T-helper 9 cell (primary cell): ENCODE measurements at places on chromosomes 1 and 21.

- DNase-seq = no peak
Observed at GRCh38 chr1:240169188-240169587, 77.5 kb downstream of the FMN2 start.

DNA sequence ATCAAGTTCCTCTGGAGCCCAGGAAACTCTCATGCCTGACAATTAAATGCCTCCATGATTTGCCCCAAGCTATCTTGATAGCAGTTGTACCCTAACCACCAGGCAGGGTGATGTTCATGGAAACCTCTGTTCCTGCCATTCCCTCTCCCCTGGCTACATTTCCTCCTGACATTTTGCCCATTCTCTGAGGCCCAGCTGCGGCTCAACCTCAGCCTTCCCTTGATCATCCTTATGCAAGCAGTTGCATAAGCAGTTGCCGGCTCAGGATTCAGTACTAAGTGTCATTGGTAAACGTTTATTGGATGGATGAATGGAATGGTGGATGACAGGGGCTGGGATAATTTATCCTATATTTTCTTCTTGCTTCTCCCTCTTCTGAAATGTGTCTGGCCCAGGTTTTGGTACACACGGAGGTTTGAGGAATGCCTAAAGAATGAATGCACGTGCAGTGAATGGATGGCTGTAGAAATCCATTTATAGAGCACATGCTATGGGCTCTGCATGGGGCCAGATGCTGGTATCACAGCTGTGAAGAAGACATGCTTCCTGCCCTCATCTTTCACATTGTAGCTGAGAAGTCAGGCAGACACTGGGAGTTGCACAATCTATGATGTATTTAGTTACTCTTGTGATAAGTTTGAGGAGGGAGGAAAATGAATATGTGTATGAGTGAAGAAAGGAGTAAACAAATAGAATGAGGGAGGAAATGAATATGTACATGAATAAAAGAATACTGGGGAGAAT lies 261.8 kb downstream of the FOXD2 start:
- DNase-seq = no peak

DNA sequence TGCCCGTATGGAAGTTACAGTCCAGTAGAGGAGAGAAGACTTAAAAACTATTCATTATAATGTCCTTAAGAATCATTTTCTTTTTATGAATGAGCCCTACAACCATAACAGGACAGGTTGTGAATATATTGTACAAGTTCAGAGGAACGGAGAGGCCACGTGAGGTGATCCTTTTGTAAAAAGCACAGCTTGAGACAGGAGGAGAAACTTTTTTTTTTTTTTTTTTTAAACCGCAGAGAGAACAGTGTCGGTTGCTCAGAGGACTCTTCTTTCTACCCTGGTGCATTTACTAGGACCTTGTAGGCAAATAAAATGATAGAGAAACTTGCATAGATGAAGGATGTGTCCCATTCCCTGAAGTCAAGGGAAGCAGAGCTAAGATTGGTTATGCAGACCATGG lies 32.1 kb downstream of the DYRK1A start:
- DNase-seq = no peak

DNA sequence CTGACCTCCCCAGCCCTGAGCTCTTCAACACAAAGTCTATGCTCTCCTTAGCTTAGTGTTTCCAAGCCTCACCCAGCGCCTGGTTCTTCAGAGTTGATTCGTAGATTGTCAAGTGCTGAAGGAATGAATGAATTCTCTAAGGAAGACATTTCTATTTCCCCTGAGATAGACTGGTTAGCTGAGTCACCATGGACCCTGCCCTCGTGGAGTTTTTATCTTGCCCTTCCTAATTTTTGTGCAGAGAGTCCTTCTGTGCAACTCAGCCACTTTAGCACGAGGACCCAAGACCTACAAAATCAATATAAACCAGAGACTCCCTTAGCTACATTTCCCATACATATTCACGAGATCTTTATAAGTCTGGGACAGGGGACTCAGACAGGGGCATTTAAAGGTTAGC lies 2.6 kb upstream of the CD244 start:
- DNase-seq = no peak

GRCh38 chr1:100089082-100089481 lies 43.6 kb downstream of the SASS6 start:
- no peak for DNase-seq
